Activated CD8-positive, alpha-beta memory T cell treated with anti-CD3 and anti-CD28 coated beads for 36 hours (primary cell): ENCODE measurements at places on chromosomes 16 and 17. TPM values are rescaled to one million over a fixed set of nuclear protein-coding genes. Genes with fewer than 3 reads are reported as not detected.

CES5A gene
- not detected for total RNA-seq

CMTM1 gene
- total RNA-seq, result 8.1 TPM

KRTAP2-3 gene
- total RNA-seq, result not detected

TUBG2 gene
- total RNA-seq, result 11.4 TPM

KLHL36 gene
- 35.0 TPM for total RNA-seq

CCL7 gene
- total RNA-seq, result not detected

NXPH3 gene
- total RNA-seq, result 0.17 TPM

ZG16 gene
- total RNA-seq, result not detected

KRTAP1-1 gene
- not detected for total RNA-seq

COX4I1 gene
- total RNA-seq, result 479 TPM

SLC38A8 gene
- not detected for total RNA-seq
